Heart left ventricle (tissue), 16 donors: ENCODE measurements at places on chromosomes 13 and 19. TPM values are rescaled to one million over a fixed set of nuclear protein-coding genes. Genes with fewer than 3 reads are reported as not detected.

The MBD3L2 gene
- total RNA-seq = not detected

DNA sequence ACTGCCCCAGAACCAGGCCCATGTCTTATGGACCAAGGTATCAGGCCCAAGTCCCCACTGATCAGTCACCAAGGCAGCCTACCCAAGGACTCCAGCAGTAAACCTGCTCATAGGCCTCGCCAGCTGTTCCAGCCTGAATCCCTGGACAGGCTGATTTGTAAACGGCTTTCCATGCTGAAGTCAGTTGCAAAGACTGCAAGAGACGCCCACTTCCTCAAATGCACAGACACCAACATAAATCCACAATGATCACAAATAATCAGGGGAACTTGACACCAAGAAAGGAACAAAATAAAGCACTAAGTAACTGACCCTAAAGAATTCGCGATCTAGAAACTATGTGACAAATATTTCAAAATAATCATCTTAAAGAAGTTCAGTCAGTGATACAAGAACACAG lies 75.2 kb downstream of the RXFP2 start:
- no peak for DNase-seq
- no peaks in the 10 kb centered on the region for H3K27me3 ChIP-seq
- H3K36me3 ChIP-seq = no peaks in the 10 kb centered on the region

The SBK3 gene
- total RNA-seq = 14.0 TPM

- no peak for DNase-seq
- no peak overlapping the region for H3K27ac ChIP-seq
- H3K4me1 ChIP-seq = no peaks in the 10 kb centered on the region
- no peaks in the 10 kb centered on the region for H3K36me3 ChIP-seq
- H3K4me3 ChIP-seq = no peak overlapping the region
Measured at GRCh38 chr13:76053181-76053580, 417.1 kb downstream of the LMO7 start.

The BSPH1 gene
- not detected for total RNA-seq
